ENCODE measurements at places on chromosomes 4 and X.

DNA sequence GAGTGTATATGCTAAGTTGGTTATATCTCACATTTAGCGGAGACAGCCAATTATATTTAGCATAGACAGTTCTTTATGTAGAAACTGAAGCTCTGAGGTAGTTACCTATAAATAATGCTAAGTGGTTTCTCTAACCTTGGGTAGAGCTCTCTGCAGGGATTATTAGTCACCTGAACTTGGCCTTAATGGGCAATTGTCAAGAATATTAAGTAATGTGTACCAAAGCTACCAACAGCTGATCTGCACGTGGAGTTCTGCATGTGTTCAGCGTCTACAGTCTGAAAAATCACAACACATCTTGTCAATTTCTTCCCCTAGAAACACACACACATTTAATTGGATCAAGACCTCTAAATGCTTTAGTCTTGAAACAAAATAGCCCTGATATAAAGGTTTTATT is 740.6 kb upstream of the FAM241A start:
- no peak for DNase-seq

DNA sequence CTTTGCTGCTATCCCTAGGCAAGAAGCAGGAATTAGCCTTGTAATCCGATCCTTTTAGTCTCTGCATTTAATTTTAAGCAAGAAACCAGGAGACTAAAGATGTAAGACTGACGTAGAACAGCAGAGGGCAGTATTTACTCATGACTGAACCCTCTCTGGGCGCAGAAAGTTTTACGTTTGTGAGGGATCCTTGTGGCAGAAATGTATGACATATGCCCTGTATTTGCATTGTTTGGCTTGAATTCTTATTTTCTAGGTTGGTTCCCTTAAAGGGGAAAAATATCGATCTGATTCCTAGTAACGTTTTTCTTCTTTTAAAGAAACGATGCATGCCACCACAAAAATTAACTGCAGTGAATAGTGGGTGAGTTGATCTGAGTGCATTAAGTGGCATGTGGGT is 1.3 kb upstream of the FAT4 start:
- DNase-seq: no peak

DNA sequence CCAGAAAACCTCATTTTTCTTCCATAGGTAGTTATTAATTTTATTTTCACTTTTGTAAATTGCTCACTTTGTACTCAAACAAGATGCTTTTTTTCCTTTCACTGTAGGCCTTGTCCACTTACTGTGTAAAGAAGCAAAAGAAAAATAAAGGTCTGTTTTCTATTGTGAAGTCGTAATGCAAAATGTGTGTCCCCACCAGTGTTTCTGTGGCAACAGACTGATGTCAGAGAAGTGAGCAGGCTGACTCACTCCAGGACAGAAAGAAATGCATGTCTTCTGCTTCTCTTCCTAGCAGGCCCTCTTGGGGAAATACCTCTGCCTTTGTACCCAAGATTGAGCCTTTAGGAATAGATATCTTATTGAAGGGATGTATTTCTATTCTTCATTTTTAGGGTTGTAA is 30.3 kb downstream of the INPP4B start:
- DNase-seq: no peak

DNA sequence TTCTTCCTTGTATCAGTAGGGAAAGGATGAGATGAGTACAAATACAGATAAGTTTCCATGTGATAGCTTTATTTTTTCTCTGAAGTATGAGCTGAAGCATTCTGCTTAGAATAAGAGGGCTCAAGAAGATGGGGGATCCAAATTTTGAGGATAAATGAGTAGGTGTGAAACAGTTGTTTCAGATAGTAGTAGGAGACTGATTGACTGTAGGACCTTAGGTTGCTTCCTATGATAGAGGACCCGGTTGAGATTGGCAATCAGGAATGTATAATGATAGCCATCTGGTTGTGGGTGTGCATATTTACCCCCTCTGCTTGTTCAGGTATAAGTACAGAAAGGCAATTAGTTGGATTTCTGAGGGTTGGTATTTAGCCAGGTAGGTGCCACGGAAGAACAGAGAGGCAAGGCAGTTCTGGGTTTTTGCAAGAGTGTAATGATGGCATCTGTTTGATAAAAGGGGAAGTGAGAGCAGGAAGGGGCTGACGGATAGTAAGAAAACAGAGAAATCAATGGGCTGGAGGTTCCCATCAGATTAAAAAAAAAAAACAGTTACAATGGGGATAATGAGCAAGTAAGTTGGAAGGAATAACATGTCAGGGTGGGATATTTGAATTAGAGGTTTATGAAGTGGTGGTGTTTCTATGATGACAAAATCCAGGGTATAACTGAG is 13.7 kb downstream of the OCRL start:
- DNase-seq: no peak

DNA sequence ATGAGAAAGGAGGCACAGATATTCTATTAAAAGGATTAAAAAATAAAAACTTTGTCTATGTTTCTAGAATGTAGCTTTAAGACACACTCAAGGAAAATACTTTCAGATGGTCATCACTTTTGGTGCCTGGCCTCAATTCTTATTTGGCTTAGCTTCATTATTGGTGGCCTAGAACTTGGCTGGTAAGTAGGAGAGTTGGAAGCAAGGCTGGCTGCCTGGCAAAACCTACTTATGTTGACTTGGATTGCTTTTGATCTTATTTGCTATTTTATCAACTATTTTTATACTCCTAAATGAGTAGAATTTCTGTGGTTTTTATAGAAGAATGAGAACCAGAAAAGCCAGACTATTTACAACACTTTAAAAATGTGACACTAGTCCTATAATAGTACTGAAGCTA is 35.3 kb upstream of the JADE3 start:
- no peak for DNase-seq

DNA sequence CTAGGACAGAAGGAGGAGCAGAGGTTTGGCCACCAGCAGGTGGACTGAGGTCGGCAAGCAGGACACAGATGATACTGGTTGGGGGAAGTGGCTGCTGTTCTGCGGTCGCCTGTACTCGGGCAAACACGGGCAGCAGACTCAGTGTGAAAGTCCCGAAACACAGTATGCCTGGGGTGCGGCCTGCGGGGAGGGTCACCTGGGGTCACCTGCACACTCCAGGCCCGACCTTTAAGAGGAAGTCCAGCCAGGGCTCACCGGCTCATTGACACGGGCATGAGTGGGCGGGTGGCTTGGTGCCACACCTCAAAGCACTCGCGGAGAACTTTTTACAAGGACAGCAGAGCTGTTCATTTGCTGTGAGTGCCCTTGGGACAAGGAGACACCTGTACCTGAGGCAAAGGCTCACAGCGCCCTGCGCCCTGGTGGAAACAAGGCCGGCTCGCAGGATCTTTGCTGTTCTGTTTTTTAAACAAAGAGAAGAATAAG is 71.5 kb upstream of the MXD4 start:
- no peak for DNase-seq

GRCh38 chr4:117417856-117418255 is 332.5 kb upstream of the TRAM1L1 start:
- no peak for DNase-seq

GRCh38 chrX:1453395-1453783 is 680 bp upstream of the ASMTL start:
- no peak for DNase-seq

DNA sequence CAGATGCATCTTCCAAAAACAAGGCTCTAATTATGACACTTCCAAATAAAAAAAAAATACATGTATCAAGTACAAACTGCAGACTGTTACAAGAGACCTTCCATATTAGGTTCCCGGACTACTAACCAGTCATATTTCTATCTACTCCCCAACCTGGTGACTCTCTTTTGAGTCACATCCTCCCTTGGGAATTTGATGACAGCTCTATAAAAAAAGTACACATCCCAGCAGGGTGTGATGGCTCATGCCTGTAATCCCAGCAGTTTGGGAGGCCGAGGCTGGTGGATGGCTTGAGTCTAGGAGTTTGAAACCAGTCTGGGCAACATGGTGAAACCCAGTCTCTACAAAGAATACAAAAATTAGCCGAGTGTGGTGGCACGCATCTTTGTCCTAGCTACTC is 14.9 kb downstream of the RPGR start:
- DNase-seq: no peak

DNA sequence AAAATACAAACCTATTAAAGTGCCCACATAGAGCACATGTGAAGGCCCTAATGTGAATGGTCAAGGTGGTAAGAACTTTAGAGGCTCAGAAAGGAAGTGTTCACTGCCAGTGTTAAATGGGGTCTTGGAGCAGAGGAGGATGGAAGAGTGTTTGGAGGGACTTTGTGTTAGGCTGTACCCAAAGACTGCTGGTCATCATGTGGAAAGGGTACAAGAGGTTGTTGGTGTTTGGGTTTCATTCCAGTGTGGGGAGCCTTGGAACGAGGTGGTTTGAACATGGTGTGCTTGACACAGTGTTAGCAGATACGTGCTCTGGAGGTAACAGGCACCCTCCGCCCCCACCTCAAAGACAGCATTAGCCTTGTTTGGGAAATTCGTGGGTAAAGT is 73.1 kb downstream of the RAPGEF2 start:
- no peak for DNase-seq

GRCh38 chr4:41977709-41978108 is 3.8 kb upstream of the DCAF4L1 start:
- no peak for DNase-seq

GRCh38 chr4:151204925-151205524 is 71.9 kb upstream of the PRSS48 start:
- no peak for DNase-seq

GRCh38 chr4:128787509-128788311 is 21.8 kb upstream of the JADE1 start:
- DNase-seq: no peak

- no peak for DNase-seq
Measured at GRCh38 chrX:3962511-3963311, 249.3 kb upstream of the PRKX start.

- no peak for DNase-seq
Measured at GRCh38 chr4:111957116-111957515, 188.1 kb upstream of the FAM241A start.

- no peak for DNase-seq
Measured at GRCh38 chrX:19832191-19832965, 55.0 kb downstream of the SH3KBP1 start.

GRCh38 chr4:161577579-161578301 is 586.1 kb downstream of the FSTL5 start:
- no peak for DNase-seq

DNA sequence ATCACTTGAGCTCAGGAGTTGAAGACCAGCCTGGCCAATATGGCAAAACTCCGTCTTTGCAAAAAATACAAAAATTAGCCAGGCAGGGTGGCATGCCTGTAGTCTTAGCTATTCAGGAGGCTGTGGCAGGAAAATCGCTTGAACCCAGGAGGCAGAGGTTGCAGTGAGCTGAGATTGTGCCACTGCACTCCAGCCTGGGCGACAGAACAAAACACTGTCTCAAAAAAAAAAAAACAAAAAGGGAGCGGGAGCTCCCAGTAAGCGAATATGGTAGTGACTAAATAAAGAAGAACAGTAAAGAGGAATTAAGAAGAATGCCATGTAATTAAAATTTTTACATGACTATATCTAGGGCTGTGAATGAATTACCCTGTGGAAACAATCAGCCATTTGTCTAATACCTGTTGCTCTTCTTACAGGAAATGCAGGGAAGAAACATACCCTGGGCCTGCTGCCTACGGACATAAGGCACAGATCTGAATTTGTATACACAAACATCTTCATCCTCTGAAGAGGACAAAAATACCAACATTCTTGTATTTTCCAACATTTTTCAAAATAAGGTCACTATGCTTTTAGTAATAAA is 11.4 kb downstream of the WDFY3 start:
- no peak for DNase-seq

DNA sequence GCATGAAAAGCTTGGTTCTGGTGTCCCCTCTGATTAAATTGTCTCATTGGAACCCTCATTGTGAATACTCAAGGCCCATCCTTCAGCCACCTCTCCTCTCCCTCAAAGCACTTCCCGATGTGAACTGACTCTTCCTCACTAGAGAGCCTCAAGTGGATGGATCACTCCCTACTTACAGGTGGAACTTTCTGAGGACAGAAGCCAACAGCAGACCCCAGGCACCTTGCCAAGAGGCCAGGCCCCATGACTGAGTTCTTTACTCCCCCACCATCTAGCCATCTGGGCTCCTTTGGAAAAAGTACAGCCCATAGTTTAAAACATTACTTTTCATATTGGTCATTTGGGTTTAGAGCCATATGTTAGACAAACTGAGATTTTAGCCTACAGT is 224.1 kb downstream of the SHROOM3 start:
- no peak for DNase-seq

DNA sequence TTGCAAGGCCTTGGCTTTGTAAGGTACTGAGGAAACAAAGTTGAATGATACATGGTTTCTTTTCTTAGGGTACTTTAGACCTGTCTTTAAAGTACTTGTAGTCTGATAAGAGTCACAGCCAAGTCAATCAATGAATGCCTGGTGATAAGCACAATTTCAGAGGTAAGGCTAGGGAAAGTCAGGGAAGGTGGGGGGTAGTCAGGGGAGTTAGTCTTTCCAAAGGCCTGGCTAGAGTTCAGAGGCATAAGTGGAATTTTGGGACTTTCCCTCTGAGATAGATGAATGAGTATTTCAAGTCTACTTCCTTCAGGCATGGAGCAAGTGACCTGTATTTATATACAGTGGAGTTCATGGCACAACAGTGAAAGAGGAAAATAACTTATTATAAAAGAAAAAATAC is 78.3 kb downstream of the SLC4A4 start:
- DNase-seq: no peak

- DNase-seq: no peak
Measured at GRCh38 chrX:16979226-16979625, 32.8 kb downstream of the REPS2 start.

DNA sequence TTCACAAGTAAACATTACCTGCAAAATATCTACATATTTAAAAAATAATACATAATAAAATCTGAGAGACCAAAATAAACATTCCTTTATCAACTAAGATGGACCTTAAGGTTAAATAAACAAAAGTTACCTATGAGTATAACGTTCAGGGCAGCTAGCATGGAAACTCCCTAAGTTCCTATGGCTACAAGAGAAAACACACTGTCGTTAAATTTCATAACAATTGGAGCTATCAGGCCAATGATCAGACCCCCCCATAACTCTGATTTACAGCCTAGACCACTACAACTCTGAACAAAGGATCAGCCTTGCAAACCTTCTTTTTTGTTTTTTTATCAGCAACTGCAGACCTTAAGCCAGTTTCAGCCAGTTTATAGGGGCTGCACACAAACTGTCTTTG is 1418.4 kb downstream of the PCDH18 start:
- DNase-seq: no peak

- no peak for DNase-seq
Measured at GRCh38 chrX:12360383-12360782, 222.1 kb downstream of the FRMPD4 start.

- no peak for DNase-seq
Measured at GRCh38 chr4:175561696-175562095, 250.4 kb downstream of the GPM6A start.

DNA sequence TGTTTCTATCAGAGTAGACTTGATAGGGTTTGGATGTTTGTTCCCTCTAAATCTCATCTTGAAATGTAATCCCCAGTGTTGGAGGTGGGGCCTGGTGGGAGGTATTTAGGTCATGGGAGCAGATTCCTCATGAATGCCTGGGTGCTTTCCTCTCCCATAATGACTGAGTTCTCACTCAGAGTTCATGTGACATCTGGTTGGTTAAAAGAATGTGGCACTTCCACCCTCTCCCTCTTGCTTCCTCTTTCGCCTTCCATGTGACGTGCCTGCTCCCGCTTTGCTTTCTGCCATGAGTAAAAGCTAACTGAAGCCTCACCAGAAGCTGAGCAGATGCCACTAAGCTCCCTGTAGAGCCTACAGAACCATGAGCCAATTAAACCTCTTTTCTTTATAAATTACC is 47.3 kb upstream of the SRPX start:
- DNase-seq: no peak

GRCh38 chrX:6904156-6904555 is 243.4 kb upstream of the STS start:
- no peak for DNase-seq

Measured in glutamatergic neuron (in vitro differentiated cells).